ENCODE measurements at places on chromosomes 16 and 17.

- peak; percentile 91 for DNase-seq
These were observed 63.4 kb downstream of the KLHDC4 start for GRCh38 chr16:87702325-87702811.

DNA sequence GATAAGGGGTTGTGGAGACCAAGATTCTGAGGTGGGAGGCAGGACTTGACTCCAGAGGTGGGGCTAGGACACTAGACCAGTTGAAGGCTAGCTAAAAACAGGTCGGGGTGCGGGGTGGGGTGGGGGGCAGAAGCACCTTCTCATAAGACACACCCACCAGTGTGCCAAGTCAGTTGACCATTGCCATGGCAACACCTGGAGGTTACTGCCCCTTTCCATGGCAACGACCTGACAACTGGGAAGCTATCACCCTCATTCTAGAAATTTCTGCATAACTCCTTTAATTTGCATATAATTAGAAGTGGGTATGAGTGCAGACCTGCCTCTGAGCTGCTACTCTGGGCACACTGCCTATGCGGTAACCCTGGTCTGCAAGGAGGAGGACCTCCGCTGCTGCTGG, 53.9 kb upstream of the ALOX12 start:
- no peak for DNase-seq

DNA sequence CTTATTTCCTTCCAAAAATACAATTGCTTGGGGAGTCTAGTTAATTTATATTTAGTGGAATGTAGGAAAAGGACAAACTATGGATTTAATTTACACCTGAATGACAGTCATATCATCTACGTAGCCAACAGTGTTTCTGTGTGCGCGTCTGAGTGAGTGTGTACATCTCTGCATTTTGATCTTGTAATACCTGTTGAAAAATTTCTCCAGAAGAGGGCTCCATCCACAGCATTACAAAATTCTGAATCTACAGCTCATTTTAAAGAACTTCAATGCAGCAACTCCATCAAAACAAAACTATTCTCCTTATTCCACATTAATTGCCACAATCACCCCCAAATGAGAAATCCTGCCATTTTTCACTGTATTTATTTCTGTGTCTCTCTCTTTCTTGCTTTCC, 3.9 kb downstream of the CDH13 start:
- no peak for DNase-seq

GRCh38 chr17:80252871-80253270, 7.8 kb upstream of the RNF213 start:
- DNase-seq = peak; percentile 82

GRCh38 chr17:48484850-48485249, 46.0 kb downstream of the HOXB1 start:
- DNase-seq = no peak

DNA sequence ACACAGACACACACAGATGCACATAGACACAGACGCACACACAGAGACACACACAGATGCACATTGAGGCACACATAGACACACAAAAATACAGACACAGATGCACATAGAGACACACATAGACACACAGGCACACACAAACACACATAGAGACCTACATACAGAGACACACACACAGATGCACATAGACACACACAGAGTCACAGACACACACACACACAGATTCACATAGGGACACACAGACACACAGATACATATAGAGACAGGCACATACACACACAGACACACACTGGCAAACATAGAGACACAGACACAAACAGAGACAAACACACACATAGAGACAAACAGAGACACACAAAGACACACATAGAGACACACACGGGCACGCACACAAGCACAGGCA, 9.9 kb upstream of the GCGR start:
- DNase-seq = no peak

GRCh38 chr16:14300705-14301168, 229.6 kb downstream of the MRTFB start:
- DNase-seq = peak; percentile 83

DNA sequence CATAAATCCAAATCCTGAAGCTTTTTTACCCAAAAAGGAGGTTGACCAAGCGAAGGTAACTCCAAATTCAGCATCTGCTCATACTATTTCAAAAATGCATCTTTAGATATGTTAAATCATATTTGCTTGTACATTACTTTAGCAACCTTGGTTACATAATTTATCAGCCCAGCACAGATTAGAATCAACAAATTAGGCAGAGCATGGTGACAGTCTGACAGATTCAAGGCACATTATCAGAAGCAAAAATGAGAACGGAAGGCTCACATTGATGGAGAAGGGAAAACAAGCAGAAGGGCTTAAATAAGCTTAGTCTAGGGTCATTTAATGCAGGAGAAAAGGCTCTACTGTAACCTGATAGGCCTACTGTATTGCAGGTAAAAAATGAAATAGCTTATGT, 3.9 kb upstream of the KCNJ2 start:
- no peak for DNase-seq

GRCh38 chr16:81221731-81222130, 16.8 kb upstream of the BCO1 start:
- DNase-seq = no peak

GRCh38 chr17:6910987-6911603, 79.6 kb upstream of the TEKT1 start:
- peak; percentile 52 for DNase-seq

DNA sequence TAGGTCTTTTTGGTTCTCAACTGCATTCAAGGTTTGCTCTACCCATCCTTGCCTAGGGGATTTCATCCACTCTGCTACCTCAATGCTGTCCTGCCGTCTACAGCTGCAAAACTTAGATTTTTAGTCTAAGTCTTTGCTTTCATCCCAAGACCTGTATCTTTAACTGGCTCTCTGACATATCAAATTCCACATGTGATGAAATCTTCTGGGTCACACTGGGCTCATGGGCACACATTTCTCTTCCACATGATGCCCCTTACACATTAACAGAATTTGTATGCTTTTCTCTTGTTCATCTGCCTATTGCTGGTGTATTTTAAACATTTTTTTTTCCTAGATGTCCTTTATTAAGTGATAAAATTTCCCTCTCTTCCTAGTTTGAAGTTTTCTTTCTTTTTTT, 39.6 kb downstream of the MAF start:
- DNase-seq = no peak

DNA sequence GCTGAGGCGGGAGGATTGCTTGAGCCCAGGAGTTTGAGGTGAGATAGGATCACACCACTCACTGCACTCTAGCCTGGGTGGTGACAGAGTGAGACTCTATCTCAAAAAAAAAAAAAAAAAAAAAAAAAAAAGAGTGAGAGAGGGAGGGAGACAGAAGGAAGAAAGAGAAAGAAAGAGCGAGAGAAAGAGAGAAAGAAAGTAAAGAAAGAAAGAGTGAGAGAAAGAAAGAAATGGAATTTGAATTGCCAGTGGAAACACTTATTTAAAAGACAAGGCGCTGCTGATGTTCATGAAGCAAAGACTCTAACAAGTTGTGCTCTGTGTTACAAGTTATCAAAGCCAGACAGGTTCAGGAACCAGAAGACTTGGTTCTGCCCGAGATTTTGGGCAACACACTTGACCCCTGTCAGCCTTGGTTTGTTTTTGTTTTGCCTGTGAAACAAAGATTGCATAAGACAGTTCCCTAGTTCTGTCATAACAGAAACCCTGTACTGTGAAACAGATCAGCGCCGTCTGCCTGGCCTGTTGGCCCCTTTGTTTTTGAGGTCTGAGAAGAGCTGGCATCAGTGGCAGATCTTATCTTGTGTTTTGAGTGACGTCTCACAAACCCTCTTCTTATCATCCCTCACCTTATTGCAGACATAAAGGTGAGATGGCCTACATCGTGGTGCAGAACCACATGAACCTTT, 55.4 kb upstream of the ENDOV start:
- DNase-seq = no peak

DNA sequence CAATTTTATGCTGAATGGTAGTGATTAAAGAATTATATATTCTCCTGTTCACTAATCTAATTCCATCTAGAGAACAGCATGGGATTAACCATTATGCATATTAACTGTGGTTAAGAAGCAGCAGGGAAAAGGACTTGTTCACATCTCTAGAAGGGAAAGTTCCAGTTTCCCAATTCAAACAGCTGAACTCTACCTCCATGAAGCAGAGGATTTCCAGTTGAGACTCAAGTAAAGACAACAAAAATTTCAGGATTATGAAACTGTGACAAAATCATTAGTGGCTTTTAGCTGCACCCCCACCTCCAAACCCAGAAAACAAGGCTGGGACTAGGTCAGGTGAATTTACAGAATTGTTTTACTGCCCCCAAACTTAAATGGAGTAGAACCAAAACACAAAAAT, 73.6 kb downstream of the USP32 start:
- no peak for DNase-seq

DNA sequence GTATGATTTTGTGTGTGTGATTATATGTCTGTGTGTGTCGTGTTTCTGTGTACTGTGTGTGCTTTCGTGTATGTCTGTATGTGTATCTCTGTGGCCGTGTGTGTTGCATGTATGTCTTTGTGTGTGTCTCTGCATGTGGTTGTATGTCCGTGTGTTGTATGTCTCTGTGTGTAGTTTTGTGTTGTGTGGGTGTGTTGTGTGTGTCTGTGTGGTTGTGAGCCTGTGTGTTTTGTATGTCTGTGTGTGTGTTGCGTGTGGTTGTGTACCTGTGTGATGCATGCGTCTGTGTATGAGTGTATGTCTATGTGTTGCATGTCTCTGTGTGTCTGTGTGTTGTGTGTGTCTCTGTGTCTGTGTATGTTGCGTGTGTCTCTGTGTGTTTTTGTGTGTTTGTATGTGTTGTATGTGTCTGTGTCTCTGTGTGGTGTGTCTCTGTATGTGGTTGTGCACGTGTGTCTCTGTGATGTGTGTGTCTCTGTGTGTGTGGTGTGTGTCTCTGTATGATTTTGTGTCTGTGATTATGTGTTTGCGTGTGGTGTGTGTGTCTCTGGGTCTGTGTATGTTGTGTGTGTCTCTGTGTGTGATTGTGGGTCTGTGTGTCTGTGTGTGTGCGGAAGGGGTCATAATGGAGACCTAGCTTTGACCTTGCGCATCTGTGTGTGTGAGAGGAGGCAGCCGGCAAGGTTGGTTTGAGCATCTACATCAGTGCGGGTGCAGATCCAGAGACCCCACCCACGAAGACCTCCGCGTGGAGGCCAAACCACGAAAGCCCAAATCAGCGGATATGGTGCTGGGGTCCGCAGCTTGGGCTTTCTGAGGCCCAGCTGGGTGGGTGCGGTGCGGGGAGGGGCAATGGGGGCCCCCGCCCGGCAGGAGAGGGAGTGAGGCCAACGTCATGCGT, 212.6 kb upstream of the GSE1 start:
- no peak for DNase-seq

DNA sequence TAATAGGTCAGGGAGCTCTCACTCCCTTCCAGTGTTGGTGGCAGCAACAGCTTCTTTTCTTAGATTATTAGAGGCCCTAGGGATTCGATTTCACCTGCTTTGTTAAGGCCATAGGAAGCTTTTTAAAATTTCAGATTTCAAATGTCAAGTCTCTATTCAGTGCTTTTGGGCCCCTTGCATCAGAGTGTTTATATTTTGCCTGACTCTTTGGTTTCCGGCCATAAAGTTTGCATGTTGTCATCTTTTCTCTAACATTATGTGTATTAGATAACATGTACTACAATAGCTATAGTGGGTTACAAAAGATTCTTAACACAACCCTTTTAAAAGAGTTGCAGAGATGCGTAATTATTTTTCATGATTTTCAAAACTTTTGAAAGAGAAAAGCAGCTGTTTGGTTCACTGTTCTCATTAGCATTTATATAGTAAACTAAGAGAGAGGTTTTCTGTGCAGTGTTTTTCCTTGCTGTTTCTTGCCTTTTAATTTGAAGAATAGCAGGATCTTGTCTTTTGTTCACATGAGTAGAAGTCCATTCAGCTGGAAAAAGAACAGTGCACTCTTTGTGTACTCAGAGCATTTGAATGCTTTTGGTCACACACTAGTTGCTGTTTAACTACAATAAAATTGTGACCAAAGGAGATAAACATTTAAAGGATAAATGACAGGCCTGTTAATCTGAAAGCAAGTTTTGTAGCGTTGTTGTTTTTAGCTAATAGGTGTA, 52.5 kb downstream of the FTO start:
- DNase-seq = no peak

DNA sequence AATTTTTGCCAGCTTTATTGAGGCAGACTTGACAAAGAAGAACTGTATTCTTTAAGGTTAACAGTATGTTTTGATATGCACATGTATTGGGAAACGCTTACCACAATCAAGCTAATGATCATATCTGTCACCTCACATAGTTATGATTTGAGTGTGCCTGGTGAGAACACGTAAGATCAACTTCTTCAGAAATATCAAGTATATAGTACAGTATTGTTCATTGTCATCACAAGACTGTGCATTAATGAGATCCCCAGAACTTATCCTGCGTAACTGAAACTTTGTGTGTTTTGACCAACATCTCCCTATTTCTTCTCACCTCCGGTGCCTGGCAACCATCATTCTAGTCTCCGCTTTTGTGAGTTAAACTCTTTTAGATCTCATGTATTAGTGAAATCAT, 756.4 kb upstream of the EEF2KMT start:
- no peak for DNase-seq

DNA sequence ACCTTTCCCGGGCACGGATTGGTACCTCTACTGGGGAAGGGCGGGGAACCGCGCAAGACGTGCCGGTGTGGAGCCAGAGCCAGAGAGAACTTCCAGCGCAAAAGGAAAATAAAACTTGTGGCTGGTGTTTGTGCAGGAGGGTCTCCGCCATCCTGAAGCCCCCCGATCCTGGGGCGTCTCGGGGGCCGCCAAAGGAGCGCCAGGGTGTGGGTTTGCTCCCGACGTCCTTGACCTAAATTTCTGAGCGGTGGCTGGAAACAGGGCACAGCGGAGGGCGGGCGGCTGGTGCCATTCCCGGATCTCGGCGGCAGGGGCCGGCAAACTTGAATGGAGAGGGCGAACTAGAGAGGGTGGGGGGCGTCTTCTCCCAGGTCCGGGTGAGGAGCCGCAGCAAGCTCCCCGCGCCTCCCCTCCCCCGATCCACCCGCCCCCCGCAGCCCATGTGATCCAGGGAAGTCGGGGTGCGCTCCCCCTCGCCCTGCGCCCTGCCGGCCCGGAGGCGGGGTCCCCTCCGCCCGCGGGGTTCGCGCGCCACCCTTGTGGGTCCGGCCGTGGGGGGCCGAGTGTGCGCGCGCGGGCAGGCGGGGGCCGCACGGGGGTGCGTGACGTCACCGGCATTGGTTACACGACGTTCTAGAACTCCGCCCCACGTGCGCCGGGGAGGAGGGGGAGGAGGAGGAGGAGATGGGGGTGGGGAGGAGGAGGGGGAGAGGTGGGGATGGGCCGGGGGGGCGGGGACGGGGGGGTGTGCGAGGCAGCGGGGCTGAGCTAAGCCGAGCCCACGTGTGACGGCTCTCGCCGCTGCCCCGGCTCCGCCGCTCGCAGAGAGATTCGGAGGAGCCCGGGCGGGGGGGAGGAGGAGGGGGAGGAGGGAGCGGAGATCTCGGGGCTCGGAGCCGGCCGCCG, at the start of gene MSI2:
TSS of gene MSI2 (plus strand) at position 748 of the 906 bp plus-strand sequence. CDS start 220 bp downstream, outside the sequence.
- peak; percentile 92 for DNase-seq

DNA sequence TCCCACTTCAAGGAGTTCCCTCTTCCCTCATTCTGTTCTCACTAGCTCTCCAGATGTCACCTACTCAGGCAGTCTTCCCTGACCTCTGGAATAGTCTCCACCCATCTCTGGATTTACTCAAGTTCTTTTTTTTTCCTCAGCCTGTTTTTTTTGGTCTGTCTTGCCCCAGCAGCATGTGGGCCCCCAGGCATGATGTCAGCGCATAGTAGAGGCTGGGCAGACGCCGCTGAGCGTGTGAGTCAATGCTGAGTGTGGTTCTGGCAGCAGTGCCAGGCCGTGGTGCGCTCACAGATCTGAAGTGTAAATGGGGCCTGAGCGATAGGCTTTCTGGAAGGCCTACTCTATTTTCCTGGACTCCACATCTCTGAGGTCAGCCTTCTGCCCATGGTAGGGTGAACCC, 2.7 kb upstream of the KCNJ18 start:
- DNase-seq = no peak

Measured in GM20000 (cell line).